ENCODE measurements at places on chromosomes 2 and 18.

- no peak for DNase-seq
These were observed 1919.8 kb downstream of the SUCLG1 start for GRCh38 chr2:82539280-82539621.

- DNase-seq = no peak
These were observed 50.6 kb downstream of the RAPH1 start for GRCh38 chr2:203484266-203485112.

DNA sequence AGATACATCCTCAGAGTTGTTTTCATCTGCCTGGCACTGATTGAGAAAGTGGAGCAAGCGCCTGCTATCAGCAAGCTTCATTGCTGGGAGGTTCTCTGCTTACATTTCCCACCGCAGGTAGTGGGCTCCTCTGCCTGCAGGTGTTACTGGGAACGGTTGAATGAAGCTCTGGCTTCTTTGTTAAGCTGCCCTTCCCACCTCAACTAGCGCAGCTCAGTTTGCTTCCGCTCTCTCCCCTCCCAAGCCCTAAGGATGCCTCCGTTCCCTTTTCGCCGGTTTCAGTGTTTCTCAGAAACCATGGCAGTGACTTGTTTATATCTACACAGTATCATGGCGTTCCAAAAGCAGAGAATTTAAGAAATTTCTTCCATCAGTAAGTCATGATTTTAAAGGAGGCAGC lies 72.2 kb upstream of the B3GNT7 start:
- no peak for DNase-seq

- no peak for DNase-seq
These were observed 139.0 kb downstream of the CELF4 start for GRCh38 chr18:37426586-37426985.

GRCh38 chr2:215931256-215931903 lies 82.0 kb downstream of the MREG start:
- no peak for DNase-seq

DNA sequence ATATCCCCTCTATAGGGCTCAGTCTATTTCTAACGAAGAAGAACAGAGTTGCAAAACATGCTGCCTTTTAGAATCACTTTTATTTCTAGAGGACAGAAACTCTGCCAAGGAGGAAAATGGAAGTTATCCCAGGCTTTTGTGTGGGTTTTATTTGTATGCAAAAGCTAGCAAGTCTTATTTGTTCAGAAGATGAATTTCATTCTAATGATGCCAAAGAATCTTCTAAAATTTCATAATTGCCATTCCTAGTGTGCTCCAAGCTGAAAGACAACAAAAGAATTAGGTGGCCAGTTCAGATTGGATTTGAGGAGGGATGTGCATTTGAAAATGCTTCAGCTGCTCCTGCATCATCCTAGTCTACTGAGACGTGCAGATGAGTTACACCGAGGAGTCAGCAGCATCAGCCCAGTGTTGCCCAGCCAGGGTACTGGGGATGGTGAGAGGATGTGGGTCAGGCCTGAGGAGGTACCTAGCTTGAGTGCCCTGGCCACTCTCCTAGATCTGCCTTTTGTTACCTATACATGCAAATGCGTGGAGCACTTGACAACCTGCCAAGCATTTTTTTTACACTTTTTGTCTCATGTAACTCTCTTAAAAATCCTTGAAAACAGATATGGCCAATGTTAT lies 80.1 kb downstream of the KCNS3 start:
- no peak for DNase-seq

DNA sequence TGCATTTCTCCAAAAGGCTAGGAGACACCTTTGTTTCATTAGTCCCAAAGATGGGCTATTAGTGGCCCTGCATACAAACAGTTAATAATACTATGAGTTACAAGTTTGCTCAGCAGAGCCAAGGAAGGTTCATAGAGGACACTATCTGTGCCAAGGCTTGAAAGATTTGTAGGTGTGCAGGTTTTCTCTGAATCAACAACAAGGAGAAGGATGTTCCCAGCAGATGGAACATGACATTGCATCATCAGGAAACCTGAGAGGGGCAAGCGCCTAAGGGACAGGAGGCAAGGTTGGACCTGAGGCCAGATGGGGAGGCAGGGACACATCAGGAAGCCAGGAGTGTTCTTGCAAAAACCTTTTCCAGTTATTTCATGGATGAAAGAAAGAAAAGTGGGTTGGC lies 35.4 kb upstream of the STK17B start:
- peak; percentile 53 for DNase-seq

DNA sequence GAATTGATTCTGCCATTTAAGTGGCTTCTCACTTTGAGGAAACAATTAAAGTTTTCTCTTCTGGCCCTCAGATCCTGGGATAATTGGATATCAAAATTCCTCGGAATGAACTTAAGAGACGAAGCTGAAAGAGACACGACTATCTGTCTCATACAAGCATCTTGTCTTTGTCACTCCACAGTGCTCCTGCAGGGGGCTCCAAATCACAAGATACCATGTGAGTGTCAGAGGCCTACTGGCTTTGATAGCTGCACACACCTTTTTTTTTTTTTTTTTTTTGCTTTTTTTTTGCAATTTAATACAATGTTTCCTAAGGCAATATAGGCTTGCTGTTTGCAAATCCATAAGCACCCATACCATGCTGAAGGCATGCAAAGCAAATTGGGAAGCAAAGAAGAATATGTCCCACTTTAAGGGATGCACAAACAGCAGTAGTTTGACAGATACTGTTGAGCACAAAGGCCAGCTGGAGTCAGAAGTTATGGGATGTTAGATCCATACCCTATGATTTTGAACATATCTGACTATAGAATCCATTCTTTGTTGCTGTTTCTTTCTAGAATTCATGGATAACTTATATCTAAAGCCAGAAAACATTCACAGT lies 109.0 kb upstream of the CBLN2 start:
- DNase-seq = no peak

DNA sequence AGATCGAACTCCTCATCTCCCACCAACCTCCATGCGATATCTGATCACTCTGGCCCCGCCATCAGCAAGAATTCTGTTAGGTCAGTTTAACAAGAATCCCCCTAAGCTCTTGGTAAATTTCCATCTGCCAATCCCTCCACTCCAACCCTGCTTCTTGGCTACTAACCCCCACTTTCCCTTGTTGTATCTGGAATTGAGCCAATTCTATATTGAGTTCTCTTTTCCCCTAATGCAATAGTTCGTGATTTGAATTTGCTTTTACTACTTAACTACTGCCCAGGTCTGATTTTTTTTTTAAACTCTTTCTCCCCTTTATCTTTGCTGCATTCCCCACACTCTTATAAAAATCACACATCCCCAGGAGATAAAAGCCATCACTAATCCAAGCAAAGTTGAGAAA lies 159.3 kb upstream of the STK17B start:
- no peak for DNase-seq

- DNase-seq = no peak
These were observed 154.5 kb downstream of the ZFP36L2 start for GRCh38 chr2:43071599-43072550.

DNA sequence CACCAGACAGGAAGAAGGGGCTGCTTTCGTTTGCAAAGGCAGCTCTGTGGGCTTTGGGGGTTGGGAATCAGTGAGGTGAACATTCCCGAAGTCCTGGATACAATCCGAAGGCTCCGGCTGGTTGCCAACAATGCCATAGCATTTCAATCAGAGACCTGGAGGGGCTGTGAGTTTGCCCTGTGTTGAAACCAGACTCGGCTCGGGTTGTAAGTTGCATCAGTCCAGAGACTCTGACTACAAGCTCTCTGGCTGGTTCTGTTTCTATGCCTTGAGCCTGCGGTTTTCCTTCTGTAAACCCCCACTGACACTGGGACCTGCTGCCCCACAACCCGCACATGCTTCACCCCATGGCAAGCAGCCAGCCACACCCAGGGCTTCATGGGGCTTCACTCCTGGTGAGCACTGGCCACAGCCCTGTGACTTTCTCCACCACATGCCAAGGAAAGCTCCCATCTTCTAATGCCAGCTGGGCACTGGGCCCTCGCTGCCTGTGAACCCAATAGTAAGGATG lies 85.7 kb upstream of the ODC1 start:
- no peak for DNase-seq

DNA sequence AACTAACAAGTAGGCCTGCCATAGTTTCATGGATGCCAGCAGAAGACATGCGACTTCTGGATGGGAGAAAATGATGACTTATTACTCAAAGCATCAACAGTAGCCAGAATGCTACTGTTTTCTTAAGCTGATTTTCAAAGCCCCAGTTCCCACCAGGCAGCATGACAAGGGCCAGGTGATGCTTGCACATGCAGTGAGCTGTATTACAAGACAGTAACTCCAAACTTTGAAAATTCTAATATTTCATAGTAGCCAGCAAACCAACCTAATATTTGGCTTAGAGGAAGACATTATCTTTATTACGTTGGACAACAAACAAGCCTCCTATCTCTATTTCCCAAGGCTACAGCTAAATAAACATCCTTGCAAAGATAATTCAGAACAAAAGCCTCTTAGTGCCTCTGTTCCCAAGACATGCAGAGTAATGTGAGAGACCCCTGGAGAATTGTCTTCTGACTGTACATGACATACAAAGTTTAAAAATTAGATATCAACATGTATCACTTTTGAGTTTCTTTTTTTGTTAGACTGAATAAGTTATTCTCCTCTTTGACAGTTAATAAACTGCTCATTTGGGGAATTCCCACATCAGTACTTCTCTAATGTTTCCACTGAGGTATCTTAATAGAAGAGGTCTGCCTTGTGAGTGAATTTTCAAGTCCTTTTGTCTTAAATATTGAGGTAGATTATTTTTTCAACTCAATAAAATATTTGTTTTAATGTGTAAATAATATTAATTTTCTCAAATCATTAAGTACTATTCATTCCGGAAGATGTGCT lies 367.6 kb upstream of the CWC22 start:
- no peak for DNase-seq

GRCh38 chr18:34322365-34323289 lies 97.9 kb upstream of the NOL4 start:
- DNase-seq = no peak

DNA sequence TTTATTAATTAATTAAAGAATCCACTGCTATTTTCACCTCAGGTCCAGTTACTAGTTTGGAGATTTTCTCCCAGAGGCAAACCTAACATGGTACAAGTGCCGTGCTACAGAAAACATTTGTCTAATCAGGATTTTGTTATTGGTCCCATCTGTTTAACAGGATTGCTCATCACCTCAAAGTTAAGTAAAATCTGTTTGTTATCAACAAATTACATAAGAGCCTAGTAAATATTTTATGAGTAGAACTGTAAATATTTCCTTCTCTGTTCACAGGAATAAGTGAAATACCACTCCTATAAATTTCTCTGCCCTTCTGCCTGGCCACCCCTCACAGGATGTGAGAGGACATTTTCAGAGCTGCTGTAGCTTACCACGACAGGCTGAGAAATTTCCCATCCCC lies 200.2 kb downstream of the RAD51AP2 start:
- DNase-seq = no peak

GRCh38 chr2:149360106-149360505 lies 29.7 kb downstream of the LYPD6 start:
- DNase-seq = no peak

DNA sequence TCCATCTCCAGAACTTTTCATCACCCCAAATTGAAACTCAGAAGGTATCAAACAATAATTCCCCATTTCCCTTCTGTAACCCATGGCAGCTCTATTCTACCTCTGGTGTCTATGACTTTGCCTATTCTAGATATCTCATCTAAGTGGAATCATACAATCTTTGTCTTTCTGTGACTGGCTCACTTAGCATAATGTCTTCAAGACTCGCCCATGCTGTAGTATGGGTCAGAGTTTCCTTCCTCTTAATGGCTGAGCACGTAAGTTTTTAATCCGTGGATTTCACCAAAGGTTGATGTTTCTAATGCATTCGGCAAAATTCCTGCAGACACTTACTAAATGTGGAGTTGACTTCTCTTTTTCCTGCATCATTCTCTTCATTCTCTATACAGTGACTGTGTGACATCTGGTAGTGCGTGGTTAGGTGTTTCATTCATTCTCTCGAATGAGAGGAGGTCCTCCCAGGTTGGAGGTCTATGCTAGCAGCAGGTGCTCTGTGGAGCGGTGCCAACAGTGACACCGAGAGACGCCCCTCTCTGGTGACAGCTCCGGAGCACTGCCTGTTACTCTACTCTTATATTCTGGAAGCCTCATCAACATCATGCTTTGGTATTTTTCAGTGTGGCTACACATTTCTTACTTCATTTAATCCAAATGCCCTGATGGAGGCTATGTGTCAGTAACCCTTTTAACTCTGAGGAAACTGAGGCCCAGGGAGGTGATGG lies 50.1 kb downstream of the ATOH8 start:
- DNase-seq = no peak

GRCh38 chr2:202780514-202781021 lies 91.0 kb downstream of the ICA1L start:
- DNase-seq = no peak

GRCh38 chr2:207167099-207167923 lies 1.6 kb upstream of the KLF7 start:
- DNase-seq = no peak

DNA sequence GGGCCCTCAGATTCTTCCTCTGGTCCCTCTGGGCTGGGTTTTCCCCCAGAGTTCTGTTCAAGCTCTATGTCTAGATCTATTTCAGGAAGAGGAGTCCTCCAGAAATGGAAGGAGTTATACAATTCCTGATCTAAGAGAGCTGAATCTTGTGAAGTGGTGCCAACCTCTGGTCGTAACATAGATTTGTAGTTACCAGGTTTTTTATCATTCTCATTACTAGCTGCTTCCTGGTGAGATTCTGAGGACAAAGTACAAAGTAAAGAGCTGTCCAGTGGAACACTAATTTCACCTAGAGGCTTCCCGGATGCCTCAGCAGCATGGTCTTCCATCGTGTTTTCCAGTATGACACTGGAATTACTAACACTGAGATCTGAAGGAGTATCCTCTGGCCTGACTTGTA lies 44.1 kb downstream of the PPP4R1 start:
- DNase-seq = no peak

GRCh38 chr2:221844212-221845020 lies 272.3 kb upstream of the EPHA4 start:
- DNase-seq = no peak

DNA sequence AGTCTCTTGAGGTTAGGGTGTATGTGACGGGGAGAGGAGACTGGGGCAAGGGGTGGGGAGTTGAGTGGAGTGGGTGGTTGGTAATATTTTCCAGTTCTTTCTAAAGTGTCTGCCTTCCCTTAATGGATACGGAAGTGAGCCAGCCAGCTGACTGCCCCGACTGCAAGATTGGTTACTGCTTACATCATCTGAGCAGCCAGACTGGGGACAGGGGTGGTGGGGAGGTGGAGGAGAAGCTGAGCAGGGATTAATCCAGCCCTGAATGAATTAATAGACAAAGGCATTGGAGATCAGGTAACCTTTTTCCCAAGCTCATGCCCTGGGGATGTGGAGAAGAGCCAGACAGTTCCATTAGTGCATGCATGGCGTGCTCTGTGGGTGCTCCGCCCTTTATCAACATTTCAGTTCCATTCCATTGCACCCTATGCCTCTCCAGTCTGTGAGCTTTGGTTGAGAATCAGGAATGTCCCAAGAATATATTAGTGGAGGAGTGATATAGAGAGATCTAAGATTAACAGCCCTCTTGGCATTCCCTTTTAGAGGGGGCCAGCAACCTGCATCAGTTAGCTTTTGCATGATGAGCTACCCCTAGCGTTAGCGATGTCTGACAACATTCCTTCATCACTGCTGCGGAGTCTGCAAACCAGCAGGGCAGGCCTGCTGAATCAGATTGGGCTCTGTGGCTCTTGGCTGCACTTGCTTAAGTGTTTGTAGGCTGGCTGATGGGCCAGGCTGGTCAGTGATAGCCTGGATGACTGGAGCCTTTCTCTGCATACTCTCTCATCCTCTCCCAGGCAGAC lies 67.4 kb downstream of the TNP1 start:
- DNase-seq = no peak

Measured in DMS 273 treated with DMSO at 0.1 percent for 48 hours (cell line).